ENCODE measurements at places on chromosomes 2 and 18.

- DNase-seq = no peak
Observed at GRCh38 chr2:50181212-50181611, 850.7 kb downstream of the NRXN1 start.

DNA sequence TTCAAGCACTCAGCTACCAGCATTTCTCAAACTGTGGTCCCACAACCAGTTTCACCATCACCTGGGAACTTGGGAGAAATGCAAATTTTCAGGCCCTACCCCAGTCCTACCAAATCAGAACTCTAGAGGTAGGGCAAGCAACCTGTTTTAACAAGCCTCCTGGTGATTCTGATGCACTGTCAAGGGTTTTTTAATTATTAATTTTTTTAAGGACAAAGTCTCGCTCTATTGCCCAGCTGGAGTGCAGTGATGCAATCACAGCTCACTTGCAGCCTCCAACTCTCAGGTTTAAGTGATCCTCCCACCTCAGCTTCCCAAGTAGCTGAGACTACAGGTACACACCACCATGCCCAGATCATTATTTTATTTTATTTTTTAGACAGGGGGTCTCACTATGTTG lies 7.8 kb downstream of the ACMSD start:
- DNase-seq = no peak

GRCh38 chr2:101921953-101922325 lies 69.8 kb upstream of the IL1R2 start:
- no peak for DNase-seq

- no peak for DNase-seq
Observed at GRCh38 chr2:203763938-203764664, 57.7 kb downstream of the CD28 start.

GRCh38 chr2:8547284-8548064 lies 134.4 kb upstream of the ID2 start:
- DNase-seq = no peak

- DNase-seq = no peak
Observed at GRCh38 chr2:3785220-3785889, 82.0 kb downstream of the DCDC2C start.

DNA sequence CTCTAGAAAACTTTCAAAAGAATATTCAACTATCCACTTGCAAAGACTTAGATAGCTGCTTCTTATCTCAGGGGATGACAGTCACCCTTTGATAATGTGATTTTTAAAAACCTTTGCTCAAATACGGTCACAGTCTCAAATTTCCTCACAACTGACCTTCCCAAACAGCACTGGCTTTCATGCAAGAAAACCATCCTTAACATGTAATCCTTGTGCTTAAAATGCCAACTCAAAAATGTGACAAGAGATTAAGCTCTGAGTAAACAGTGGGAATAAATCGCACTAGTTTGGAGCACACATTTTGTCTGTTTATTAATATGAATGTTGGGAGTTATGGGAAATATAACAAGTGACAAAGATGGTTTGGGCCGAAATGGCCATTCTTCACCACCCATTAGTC lies 87.5 kb upstream of the CCBE1 start:
- no peak for DNase-seq

- DNase-seq = no peak
Observed at GRCh38 chr2:71692621-71693277, 239.4 kb downstream of the DYSF start.

DNA sequence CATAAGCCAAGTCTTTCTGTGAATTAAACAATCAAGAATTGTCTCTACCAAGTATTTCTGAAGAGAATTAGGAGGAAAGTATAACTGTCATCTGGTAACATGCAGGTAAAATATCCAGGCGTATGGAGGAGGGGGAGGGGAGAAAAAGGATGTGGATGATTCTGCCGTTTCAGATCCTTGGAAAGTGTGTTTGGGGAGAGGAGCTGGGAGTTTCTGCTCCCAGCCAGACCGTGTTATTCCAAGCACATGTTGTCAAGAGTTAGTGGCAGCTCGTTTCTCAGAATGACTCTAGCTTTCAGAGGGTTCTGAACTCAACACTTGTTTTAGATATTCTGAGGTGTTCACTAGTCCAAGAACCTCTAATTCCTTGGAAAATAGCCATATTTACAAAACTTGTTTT lies 137.6 kb downstream of the FAM124B start:
- no peak for DNase-seq

DNA sequence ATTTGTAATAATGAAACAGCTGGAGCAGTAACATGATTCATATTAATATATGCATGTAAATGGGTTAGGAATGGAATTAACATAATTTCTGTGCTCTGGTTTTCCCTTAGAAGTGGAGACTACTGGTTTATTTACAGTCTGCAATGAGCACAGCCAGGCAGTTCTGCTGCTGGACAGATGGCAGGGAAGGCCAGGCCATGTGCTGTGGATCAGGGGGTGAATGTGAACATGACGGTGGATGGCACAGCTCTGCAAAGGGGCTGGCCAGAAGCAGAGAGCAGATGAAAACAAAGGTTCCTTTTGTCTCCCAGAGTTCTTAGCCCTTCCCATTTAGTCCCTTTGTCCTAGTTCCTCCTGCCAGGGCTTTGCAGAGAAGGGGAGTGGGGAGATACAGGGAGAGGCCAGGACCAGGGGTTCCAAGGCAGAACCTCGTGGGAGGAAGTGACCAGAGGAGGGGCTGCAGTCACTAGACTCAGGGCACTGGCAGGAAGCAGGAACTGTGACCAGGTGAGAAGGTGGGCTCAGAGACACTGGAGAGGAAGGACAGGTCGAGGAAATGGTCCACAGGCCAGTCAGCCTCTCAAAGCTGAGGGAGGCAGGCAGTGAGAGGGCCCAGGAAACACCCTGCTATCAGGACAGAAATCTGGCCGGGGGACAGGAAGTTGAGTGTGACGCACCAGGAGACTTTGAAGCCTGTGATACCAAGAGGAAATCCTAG lies 112.9 kb upstream of the ATP8B1 start:
- peak; percentile 96 for DNase-seq

DNA sequence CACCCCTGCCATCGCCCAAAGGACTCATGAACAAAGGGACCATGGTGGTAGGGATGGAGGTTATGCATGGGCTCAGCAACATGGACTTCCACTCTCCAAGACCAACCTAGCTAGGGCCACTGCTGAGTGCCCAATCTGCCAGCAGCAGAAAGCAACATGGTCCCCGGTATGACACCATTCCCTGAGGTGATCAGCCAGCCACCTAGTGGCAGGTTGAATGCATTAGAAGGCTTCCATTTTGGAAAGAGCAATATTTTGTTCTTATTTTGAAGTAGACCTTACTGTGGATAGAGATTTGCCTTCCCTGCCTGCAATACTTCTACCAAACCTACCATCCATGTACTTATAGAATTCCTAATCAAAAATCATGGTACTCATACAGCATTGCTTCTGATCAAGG lies 99.8 kb downstream of the METTL4 start:
- DNase-seq = no peak

GRCh38 chr2:220077488-220077887 lies 450.1 kb downstream of the SLC4A3 start:
- DNase-seq = no peak

DNA sequence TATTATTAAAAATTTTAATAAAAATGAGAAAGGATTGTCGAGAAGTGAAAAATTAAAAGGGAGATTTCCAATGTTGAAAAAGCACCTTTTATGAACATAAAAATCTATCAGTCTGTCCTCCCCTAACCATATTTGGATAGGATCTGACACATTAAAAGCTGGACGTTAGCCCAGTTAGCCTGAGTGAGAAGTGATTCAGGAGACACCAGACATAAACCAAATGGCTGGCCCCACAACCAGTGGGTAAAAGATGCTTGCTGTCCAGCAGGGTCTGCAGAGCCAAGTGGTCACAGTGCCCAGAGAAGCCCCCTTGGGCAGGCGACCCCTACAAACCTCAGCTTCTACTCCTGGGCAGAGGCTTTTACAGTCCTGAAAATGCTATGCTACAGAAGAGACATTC lies 253.8 kb upstream of the LYPD1 start:
- no peak for DNase-seq

- DNase-seq = no peak
Observed at GRCh38 chr2:195477996-195478382, 179.0 kb upstream of the SLC39A10 start.

Data from globus pallidus (tissue), 1 donor.